ENCODE measurements at places on chromosomes 6 and 20.
A peak's percentile ranks its signal among the peaks of the same experiment; 100 is the strongest.

DNA sequence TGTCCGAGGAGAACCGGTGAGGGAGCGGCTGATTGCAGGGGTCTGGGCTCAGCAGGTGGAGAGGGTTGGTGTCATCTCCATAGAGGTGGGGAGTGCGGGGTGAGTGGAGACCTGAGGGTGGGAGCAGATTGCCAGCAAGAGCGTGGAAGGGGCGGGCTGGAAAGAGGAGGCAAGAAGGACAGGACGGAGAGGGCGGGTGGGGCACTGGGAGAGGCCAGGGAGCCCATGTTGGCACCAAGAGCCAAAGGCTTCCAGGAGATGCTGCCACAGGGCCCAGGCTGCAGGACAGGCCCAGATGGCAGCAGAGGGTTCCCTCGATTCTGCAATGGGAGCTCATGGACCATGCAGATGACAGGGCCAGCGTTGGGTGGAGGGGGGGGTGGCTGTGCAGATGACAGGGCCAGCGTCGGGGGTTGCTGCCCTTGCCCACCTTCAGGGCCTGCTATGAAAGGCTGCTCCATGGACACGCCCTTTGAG lies 105.4 kb downstream of the TMEM242 start:
- no peak for DNase-seq

GRCh38 chr6:170251776-170252571 lies 38.9 kb downstream of the DLL1 start:
- DNase-seq: no peak

GRCh38 chr6:18245642-18246041 lies 18.7 kb downstream of the DEK start:
- no peak for DNase-seq

- no peak for DNase-seq
These were observed 14.5 kb downstream of the NOL7 start for GRCh38 chr6:13629459-13630116.

GRCh38 chr20:33291830-33292355 lies 8.9 kb downstream of the BPIFB1 start:
- peak; percentile 60 for DNase-seq

DNA sequence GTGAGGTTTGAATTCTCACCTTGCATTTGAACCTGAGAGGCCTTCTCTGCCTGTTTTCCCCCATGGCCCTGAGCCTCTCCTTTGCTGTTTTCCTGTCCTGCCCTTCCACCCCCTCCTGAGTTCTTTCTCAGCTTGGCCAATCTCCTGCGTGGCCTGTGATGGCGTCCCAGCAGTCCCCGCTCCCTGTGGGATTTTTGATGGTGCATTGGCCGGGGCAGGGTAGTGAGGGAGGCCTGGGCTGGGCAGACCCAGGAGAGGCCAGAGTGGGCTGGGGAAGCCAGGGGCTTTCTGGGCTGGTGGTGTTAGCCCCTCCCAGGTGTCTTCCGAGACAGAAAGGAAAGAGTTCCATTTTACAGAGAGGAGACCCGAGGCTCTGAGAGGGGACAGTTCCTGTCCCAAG lies 6.3 kb downstream of the CEBPB start:
- DNase-seq: no peak

DNA sequence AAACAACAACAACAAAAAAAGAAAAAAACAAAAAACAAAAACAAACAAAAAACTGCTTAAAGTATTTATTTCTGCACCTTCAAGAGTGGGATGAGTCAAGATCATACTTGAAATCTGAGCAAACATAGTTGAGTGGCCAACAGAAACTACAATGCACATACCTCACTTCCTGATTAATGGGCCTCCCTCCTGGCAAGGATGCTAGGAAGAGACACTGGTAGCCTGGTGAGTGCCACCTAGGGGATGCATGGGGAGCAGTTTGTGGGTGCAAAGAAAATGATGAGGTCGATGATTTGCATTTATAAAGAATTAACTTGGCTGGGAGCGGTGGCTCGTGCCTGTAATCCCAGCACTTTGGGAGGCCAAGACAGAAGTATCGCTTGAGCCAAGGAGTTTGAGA lies 808.1 kb downstream of the MAFB start:
- no peak for DNase-seq

GRCh38 chr20:34618676-34619075 lies 58.2 kb downstream of the PIGU start:
- no peak for DNase-seq

DNA sequence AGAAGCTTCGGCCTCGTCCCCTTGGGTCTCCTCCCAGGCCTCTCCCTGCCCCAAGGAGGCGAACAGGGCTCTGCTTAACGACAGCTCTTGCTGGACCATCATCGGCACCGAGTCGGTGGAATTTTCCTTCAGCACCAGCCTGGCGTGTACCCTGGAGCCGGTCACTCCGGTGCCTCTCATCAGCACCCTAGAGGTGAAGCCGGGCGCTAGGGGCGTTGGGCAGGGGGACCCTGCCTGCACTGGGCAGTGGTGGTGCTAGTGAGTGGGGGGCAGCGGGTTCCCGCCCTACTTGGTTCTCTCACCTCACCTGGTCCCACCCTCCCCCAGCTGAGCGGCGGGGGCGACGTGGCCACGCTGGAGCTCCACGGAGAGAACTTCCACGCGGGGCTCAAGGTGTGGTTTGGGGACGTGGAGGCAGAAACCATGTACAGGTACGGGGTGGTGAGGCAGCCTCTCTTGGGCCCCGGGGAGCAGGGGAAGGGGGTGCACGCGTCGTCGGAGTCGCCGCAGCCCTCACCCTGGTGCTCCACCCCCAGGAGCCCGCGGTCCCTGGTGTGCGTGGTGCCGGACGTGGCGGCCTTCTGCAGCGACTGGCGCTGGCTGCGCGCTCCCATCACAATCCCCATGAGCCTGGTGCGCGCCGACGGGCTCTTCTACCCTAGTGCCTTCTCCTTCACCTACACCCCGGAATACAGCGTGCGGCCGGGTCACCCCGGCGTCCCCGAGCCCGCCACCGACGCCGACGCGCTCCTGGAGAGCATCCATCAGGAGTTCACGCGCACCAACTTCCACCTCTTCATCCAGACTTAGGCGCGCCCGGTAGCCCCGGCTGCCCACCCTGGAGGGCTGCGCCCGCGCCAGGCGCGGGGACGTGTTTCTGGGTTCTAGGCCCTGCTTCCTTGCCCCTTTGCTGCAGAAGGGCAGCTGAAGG lies 8.3 kb upstream of the MATN4 start:
- DNase-seq: no peak
